ENCODE measurements at places on chromosomes 7 and 10.

DNA sequence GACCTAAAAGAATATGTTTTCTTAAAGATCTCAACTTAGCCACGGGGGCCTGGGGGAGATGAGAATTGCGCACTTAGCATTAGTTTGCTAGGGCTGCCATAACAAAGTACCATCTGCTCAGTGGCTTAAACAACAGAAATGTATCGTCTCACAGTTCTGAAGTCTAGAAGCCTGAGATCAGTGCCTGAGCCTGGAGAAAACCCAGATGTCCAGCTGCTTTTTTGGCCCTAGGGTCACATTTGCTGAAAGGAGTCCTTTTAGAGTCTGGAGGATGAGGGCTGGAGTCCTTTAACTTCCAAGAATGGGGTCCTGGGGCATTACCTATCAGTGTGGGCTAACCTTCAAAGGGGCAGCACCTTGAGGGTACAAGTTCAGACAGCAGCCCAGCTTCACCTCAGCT is 48.2 kb downstream of the SMURF1 start:
- no peak for DNase-seq

DNA sequence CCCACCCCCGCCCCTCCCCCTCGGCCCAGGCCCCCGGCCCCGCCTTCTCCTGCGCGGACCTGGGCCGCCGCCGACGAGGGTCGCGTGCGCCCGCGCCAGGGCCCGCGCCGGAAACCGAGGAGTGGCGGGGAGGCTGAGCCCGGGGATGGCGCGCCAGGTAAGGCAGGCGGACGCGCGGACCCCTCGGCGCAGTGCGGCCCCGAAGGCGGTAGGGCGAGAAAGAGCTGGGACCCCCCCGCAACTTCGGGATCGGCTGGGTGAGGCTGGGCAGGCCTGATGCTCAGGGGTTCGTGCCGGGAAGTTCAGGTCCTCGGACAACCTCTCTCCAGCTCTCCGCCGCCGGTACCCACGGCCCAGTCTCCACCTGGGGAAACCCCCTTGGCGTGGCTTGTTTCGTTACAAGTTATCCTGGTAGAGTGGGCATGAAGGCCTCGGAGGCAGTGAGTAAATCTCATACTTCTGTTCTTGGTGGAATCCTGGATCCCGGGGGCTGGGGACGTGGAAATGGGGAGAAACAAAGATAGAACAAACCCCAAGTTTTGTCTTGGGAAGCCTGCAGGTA is 58.4 kb downstream of the ZNF467 start:
- no peak for DNase-seq

DNA sequence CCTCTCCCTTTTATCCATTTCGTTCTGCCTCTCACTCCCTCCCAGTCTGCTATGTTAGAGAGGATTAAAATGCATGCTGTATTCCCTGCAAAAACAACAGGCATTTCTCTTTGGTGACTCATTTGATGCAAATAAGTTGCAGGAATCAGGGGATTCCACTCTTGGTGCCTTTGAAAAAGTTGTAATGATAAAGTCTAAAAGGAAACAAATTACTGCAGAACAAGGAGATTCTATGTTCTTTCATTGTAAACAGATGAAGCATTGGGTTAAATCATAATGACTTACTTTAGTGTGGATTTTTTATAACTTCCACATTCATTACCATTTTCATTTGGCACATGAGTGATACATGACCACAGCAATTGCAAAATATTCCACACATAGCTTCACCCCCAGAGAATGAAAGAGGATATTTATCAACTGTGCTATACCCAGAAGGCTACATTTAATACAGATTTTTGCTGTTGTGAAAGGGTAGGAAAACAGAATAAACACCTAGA is 33.4 kb upstream of the ABLIM1 start:
- no peak for DNase-seq

DNA sequence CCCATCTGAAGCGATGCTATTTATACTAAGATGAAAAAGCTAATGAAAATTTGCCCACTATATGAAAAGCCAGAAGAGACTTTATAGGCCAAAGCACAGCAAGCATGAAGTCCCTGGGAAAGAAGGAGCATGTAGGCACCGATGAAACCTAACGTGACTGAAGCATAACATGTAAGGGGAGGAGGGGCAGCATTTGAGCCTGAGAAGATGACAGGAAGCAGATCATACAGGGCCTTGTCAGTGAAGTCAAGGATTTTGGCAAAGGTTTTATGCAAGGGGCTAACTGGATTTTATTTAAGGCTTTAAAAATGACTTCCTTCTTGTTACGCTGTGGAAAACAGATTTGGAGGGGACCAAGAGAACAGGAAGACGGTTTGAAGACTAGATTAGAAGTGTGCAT is 744.0 kb downstream of the PHTF2 start:
- no peak for DNase-seq

DNA sequence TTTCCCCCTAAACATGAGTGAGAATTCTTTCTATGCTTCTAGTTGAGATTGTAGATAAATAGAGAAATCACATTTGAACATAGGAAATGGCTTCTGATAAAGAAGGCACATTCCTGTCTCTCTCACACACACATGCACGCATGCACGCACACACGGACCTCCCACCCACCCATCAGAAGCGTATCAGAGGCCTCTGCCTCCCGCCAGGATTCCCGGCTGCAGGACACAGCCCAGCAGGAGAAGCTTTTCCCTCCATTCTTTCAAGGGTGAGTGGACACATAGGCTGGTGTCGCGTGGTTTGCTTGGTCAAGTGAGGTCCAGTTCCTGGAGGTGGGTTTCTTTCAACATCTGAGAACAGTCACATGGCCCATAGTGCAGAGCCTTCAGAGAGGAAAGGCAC is 34.2 kb downstream of the KLF6 start:
- no peak for DNase-seq

DNA sequence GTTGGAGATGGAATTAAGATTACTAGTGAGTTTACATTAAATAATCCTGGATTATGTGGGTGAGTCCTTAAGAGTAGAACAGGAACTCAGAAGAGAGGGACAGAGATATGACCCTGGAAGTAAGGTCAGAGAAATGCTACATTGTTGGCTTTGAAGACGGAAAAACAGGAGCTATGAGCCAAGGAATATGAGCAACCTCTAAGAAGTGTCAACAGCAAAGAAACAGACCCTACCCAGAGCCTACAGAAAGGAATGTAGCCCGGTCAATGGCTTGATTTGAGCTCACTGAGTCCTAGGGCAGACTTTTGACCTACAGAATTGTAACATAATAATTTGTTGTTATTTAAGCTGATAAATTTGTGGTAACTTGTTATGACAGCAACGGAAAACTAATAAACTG is 304.9 kb downstream of the IPMK start:
- no peak for DNase-seq

GRCh38 chr10:21090609-21091082 is 193.5 kb upstream of the NEBL start:
- no peak for DNase-seq

Data from HFF-Myc (cell line).